ENCODE measurements at places on chromosomes 12 and 14.

- no peak for DNase-seq
Measured at GRCh38 chr12:95055057-95055456, 18.4 kb downstream of the NR2C1 start.

GRCh38 chr12:108484431-108484830 is 30.6 kb upstream of the FICD start:
- no peak for DNase-seq

DNA sequence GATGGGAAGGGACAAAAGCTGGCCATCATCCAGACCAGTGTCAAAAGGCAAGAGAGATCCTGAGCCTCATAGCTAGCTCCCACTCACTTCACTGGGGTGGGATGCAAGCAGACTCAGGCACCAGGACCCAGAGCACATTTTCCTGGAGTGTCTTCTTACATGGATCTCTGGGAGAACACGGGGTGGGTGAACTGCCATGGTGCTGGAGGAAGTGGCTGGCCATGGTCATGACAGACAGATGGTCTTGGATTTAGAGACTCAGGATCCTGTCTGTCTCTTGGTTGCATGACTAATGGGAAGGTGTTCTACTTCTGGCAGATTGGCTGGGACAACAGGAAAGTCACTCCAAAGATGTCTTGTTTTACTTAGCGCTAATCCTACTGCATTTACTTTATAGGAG is 311.5 kb downstream of the ATP23 start:
- DNase-seq: no peak

DNA sequence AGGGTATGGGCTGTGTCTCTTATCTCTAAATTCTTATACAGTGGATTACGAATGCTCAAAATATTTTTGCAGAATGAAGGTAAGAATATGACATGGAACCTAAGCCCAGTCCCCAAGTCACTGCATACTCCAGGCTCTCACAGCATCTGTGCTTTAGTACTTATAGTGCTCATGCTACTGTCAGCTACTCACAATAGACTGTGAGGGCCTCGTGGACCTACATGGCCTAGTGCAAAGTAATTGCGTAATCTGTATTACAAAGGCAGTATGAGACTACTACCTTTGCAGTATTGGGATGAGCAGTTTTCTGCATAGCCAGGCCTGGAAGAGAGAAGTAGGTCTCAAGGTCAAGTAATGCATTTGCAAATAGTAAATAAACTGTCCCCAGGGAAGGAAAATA is 27.9 kb downstream of the VWF start:
- DNase-seq: no peak

DNA sequence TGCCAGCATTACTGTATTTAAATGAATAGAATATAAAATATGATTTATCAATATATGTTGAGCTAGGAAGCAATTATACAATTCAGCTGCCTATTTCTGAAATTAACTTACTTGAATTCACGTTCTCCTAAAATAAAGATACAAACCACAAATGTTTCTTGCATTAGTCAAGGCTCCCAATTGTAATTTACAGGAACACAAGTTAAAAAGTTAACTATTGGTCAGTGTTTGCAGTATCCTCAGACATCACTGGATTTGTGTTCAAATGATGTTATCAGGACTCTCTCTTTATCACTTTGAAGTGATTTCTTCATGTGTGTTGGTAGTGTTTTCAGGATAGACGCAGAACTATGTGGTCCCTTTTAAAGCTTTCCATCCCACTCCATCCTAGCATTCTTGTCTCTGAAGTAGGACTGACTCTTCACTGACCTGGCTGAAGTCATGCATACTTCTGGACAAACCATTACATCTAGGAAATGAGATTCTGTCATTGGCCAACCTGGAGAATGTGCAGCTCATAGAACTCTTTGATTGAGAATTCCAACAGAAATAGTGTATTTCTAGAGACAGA is 156.1 kb downstream of the KICS2 start:
- DNase-seq: no peak

DNA sequence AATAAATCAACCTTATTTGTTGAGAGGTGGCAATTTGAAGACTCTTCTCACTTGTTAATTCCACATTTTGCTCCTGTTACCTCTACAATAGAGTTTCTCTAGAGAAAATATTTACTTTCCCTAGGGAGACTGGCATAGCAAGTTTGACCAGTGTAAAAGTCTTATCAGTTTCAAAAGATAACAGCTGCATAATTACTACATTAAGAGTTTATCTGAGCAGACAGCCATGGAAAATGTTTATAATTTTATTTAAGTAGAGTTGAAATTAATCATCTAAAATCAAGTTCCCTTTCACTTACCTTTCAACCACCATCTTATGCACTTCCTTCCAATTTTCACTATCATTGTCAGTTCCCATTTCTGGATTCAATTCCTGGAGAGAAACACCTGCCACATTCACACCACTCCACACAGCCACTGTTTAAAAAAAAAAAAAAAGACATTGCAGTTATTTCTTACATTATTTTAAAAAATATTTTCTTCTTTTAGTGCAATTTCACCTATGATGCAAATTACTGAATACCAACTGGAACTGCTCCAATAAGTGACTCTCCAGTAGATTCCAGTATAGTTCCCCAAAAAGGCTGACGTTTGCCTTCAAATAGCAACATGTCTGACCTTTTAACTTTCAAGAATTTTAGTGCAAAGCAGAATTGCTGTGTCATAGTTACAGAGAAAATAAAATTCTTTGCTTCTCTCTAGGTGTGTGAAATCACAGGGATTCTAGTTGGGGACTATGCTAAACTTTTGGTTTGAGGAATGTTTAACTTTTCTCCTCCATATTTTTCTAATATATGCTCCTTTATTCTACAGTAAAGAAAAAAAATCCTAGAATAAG is 19.4 kb downstream of the LDHB start:
- DNase-seq: no peak

DNA sequence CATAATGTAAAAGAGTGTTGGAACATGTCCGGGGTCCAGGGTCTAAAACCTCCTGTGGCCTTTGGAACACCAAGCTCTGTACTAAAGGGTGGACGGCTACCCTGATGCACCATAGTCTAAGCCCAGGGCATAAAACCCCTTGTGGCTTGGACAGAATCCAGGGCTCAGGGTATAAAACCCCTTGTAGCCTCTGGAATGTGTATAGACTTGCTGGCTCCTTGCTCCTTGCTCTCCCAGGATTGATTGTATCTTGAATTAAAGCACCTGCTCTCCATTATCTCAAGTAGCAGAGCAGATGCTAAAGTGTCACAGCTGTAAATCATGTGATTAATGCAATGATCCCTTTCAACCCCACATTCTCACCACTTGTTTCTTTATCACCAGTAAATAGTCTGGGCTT is 556.5 kb downstream of the LRFN5 start:
- no peak for DNase-seq

GRCh38 chr12:68429696-68430095 is 97.5 kb upstream of the MDM1 start:
- no peak for DNase-seq
